ENCODE measurements at places on chromosomes 7 and 10.

GRCh38 chr7:442457-442856, 77.2 kb downstream of the PDGFA start:
- DNase-seq, result no peak

DNA sequence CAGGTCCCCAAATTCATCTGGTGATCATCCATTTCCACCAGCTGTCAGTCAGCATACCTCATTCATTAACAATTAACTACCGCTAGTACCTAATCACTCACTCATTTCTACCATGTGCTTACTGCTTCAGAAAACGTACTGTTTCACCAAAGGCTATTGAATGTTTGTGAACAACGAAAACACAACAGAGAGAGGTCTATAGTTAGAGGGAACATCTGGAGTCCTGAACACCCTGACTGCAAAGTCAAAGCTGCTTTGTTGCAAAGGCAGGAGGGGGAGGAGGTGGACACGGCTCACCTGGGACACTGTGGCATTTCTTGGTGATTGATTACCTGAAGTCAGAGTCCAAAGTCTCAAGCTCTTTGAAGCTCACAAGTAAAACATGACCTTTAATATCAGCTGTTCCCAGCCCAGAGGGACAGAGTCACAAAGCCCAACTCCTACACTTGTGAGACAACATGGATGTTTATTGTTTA, 342.3 kb upstream of the ADARB2 start:
- DNase-seq, result no peak

DNA sequence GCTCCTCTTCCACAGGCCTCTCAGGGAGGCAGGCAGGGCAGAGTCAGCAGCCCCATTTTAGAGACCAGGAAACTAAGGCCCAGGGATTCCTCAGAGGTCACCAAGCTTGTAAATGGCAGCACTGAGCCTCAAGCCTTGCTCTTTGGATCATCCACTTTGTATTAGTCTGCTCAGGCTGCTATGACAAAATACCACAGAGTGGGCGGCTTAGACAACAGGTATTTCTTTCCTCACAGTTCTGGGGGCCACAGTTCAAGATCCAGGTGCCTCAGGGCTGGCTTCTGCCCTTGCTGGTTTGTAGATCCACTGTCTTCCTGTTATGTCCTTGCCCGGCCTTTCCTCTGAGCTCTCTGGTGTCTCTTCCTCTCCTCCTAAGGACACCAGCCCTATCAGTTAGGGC, 151.2 kb downstream of the GRK5 start:
- no peak for DNase-seq

DNA sequence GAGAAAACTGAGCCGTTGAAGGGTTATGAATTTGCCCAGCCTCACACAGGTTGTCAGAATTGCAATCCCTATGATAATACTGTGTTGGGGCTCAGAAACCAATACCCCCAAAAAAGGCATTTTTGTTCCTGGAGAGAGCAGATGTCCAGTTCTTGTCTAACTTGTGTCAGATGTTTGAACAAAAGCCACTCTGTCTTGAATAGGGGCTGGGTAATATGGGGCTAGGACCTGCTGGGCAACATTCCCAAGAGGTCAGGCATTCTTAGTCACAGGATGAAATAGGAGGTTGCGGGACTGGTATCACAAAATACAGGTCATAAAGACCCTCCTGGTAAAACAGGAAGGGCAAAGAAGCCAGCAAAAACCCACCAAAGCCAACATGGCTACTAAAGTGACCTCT, 482.1 kb downstream of the IPMK start:
- DNase-seq, result no peak
